ENCODE measurements at places on chromosomes 4 and X.
A peak's percentile ranks its signal among the peaks of the same experiment; 100 is the strongest.

DNA sequence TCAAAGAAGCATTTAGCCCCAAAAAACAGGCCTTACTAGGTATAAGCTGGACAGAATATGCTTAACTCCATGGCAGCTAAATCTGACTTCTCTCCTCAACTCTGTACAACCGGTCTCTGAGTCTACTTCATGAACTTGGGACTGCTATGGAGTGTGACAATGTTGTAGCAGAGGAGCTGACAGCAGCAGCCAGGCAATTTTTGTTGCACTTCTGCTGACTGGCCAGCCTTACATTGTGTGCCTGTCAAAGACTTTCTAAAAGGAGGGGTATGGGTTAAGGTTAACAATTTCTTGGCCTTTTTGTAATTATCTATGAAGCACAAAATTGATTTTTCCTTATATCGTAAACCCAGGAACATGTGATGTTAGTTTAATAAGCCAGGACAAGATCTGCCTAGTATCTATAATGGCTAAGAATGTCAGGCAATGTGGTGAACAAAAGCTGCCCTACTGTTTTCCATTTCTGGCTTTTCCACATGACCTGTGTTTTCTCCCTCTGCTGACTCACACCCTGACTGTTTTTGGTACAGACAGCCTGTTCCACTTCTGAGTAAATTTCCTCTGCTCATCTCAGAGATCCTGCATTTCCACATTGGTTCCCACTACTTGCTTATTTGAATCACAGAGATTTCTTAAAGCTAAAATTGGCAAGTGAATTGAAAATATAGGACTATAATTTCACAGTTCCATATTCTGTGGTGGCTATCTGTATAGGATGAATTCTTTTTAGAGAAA is 9.3 kb downstream of the NOX1 start:
- no peak for DNase-seq

GRCh38 chrX:11257711-11258110 is 35.5 kb upstream of the AMELX start:
- no peak for DNase-seq

DNA sequence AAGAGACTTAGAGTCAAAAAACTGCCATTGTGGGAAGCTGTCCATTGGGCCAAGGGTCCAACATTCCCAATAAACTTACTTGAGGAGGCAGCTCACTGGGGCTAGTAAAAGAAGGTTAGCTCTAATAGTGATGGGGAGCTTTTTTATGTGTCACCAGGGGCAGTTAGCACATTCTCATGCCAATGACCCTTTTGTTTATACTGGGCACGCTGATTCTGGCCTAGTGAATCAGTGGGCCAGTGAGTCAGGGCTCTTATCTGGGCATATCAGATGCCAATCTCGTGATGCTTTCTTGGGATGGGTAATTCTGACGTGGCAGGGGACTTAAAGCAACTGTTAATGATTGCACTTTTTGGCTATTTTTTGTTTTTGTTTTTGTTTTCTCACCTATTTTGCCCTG is 27.8 kb downstream of the TCEAL1 start:
- DNase-seq = no peak

- no peak for DNase-seq
Observed at GRCh38 chr4:44071959-44072955, 376.4 kb downstream of the KCTD8 start.

DNA sequence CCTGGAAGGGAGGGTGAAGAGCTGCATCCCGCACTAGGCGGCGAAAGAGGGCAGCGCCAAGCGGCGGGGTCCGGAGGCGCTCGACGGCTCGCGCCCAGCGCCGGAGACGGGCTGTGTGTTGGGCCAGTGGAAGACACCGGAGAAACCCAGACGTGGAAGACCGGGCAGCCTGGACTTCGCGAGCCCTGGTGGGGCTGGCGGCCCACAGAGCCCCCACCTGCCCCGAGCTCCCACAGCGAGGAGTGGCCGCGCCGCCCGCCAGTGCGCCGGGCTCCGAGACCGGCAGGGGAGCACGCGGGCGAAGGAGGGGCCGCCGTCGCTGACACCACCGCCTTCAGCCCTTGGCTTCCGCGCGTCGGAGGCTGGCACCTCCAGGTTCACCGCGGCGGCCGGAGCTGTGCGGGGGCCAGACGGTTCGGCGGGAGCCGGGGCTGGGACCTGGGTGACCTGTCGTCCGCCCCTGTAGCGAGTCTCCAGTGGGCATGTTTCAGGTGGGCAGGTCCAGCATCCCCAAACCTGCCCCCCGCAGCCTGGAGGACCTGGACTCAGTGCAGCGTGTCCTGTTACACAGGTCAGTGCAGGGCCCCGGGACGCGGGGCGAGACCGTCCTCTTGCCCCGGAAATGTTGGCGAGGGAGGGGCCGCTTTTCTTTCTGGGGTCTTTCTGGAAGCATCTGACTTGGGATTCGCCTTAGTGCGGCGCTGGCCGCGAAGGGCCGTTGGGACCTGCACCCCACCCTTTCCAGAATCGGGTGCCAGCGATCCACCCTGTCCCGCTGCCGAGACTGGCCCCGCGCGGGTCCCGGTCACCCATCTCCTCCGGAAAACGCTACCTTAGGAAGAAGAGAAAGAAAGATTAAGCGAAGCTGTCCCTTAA is 9.6 kb upstream of the INTU start:
- DNase-seq = peak; percentile 45

- DNase-seq = no peak
Observed at GRCh38 chrX:13167481-13168231, 123.2 kb upstream of the FAM9C start.

DNA sequence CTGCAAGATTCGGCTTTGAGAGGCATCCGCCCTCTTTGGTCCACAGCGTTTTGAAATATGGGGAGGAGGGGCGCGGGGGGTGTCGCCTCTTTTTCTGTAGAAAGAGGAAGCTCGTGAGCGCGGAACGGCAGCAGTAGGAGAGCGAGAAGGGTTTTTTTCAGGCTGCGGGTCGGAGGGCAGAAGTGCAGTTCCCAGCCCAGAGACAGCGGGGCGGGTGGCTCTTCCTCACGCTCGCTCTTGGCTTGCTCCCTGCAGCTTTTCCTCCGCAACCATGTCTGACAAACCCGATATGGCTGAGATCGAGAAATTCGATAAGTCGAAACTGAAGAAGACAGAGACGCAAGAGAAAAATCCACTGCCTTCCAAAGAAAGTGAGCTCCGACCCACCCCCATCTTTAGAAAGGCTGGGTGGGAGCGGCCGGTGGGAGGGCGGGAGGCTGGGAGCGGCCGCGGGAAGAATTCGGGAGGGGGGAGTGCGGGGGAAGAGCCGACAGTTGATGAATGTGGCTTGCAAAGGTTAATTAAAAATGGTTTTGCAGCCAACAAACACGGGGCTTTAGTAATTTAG is 1.2 kb downstream of the TMSB4X start:
- DNase-seq = peak; percentile 1

DNA sequence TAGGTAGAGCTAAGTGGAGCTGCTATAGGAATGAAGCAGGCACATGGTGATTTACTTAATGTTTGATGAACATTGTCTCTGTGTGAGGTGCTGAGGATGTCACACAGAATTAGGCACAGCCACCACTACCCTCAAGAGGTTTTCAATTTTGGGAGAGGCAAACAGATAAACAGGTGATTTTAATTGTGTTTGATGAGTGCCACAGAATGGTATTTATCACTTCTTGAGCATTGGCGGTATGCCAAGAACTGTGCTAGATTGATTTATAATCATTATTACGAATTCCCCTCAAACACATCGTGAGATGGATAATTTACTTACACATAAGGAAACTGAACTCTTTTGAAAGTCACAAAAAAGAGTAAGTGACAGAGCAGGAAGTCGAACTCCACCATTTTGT is 74.8 kb downstream of the FREM3 start:
- no peak for DNase-seq

GRCh38 chr4:78749258-78749971 is 26.7 kb upstream of the BMP2K start:
- DNase-seq = no peak

DNA sequence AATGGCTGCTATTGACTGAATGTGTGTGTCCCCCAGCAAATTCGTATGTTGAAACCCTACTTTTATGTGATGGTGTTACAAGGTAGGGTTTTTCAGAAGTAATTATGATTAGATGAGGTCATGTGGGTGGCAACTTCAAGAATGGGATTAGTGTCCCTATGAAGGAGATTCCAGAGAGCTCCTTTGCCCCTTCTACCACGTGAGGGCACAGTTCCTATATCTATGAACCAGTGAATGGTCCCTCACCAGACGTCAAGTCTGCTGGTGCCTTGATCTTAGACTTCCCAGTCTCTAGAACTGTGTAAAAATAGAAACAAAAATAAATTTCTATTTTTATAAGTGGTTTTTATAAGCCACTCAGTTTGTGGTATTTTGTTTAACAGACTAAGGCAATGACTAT is 1137.6 kb upstream of the IGFBP7 start:
- DNase-seq = no peak

DNA sequence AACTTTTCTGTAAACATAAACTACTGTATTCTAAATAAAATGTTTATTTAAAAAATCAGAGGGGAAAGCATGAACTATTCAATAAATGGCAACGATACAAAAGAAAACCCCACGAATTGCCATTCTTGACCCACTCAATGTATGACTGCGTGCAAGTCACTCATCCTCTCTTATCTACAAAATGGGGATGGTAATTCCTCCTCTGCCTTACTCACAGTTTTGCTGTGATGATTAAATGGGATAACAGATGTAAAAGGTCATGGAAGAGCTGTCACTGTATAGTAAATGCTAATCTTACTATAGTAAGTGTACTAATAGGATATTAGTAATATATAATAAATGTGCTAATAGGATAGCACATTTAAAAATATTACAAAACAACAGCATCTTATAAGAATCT is 173.4 kb downstream of the SCFD2 start:
- DNase-seq = no peak

- DNase-seq = no peak
Observed at GRCh38 chrX:152588206-152588605, 49.5 kb upstream of the GABRQ start.

- DNase-seq = no peak
Observed at GRCh38 chr4:67603310-67604028, 44.9 kb downstream of the STAP1 start.

- DNase-seq = no peak
Observed at GRCh38 chr4:6591313-6591712, 16.3 kb downstream of the MAN2B2 start.

GRCh38 chrX:40127052-40127451 is 29.3 kb upstream of the BCOR start:
- DNase-seq = no peak

DNA sequence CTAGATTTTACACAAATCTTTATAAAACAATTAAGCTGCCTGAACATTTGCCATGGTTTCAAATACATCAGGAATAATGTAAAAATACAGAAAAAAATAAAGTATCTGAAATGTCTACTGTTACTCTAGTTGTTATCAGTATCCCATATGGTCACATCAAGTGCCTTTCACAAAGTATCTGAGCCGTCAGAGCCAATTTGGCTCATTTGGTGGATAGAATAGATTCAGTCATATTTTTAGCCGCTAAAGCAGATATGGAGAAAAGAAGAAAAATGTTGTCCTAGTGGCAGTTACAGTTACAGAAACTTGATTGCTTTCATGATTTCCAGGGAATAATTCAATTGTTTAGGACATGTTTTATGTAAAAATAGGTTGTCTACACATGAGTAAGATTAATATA is 641.1 kb downstream of the RAPGEF2 start:
- DNase-seq = no peak

DNA sequence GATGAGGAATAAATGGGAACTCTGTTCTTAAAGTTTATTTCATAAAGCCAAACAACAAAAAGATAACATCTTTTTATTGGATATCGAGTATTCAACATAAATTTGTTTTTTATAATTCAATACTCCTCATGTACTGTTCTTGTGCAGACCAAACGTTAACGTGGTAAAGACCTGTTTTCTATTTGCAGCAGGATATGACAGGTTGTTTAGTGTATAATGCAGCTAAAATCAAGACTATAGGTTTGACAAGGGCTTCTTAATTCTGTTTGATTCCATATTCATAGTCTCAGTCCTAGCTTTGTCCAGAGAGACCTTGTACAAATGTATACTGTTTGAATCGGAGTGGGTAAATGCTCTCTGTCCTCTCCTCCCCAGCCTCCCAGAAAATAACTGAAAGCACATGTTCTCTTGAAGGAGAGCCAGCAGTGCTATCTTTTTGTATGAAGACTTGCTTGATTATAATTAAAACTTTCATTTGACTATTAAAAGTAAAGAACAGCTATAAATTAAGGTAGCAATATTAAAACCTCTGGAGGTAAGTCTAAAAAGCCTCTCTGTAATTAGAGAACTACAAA is 17.7 kb downstream of the TMSB4X start:
- no peak for DNase-seq

DNA sequence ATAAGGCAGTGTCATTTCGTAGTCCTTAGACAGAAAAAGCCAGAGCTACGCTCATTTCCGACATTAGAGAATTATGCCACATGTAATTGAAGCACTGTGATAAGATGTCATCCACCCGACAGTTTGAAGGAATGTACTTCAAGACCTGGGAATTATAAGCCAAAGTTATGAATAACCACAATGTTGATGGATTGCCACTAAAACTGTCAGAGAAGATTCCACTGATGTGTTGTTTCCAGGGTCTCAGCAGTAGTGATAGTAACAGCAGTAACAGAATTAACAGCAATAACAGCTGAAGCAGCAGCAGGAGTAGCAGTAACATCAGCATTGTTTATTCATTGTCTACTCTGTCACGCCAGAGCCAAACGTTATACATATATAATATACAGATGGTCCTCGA is 24.7 kb downstream of the RAB33A start:
- no peak for DNase-seq

DNA sequence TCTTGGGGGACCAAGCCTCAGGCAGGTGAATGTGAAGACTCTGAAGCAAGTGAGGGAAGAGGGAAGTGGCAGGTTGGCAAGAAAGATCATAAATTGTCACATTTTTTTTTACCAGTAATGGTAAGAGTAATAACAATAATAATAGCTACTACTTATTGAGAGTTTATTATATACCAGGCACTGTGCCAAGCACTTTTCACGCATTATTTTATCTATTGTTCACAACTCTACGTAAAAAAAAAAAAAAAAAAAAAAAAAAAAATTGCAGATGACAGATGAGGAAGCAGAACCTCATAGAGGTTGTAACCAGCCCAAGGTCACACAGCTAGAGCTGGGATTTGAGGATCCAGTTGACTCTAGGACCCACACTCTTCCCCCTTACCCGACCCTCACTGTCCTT is 40.9 kb downstream of the TSC22D3 start:
- DNase-seq = no peak

DNA sequence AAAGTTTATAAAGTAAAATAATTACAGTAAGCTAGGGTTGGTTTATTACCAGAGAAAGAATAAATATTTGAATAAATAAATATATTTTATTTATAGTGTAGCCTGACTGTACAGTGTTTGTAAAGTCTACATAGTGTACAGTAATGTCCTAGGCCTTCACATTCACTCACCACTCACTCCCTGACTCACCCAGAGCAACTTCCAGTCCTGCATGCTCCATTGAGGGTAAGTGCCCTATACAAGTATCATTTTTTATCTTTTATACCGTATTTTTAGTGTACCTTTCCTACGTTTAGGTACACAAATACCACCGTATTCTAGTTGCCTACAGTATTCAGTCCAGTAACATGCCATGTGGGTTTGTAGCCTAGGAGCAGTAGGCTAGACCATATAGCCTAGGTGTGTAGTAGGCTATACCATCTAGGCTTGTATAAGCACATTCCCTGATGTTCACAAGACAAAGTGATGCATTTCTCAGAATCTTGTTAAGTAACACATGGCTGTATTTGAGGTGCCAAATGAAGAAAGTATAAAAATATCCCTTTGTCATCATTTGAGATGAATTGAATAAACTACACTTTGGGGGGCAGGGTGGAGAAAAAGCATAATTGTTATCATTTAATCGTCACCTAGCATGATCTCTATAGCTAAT is 14.7 kb upstream of the KLHL8 start:
- no peak for DNase-seq

Measured in anterior cingulate cortex (tissue), 58 donors.